ENCODE measurements at places on chromosomes 3 and 15.

- DNase-seq, result no peak
Measured at GRCh38 chr3:49914906-49915305, 11.2 kb upstream of the MST1R start.

DNA sequence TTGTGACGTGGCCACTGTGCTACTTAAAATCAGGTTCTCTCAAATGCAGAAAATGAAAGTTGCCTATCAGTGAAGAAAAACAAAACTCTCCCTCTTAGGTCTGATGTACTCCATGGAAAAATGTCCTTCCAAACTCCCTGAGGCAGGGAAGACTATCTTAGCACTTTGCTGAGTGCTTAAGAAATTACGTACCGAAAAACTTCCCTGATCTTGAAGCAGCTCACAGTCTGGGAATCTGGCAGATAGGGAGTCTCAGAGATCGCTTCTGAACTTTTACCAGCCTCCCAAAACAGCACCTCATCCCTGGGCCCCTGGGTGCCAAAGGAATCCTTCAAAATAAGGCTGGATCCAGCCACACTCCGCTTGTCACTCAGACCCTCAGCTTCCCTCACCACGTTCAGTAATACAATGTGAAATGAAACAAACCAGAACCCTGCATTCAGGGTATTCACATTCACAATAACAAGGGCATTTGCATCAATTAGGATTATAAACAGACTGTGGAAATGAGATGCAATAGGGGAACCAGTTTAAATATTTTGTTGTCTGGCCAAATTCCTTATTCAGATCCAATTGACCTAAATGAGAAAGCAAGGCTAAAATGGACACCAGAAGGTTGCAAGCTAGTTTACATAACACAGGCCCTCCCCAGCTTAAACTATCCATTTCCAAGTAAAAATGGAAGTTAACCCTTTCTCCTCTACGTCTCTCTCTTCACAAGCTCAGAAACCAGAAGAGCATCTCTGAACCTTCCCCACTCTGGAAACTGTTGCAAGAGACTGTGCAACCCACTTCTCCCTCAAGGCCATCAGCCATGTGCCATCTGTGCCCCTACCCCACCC is 20.9 kb downstream of the OSBPL10 start:
- no peak for DNase-seq

- no peak for DNase-seq
Measured at GRCh38 chr3:168327856-168328255, 232.1 kb upstream of the GOLIM4 start.

DNA sequence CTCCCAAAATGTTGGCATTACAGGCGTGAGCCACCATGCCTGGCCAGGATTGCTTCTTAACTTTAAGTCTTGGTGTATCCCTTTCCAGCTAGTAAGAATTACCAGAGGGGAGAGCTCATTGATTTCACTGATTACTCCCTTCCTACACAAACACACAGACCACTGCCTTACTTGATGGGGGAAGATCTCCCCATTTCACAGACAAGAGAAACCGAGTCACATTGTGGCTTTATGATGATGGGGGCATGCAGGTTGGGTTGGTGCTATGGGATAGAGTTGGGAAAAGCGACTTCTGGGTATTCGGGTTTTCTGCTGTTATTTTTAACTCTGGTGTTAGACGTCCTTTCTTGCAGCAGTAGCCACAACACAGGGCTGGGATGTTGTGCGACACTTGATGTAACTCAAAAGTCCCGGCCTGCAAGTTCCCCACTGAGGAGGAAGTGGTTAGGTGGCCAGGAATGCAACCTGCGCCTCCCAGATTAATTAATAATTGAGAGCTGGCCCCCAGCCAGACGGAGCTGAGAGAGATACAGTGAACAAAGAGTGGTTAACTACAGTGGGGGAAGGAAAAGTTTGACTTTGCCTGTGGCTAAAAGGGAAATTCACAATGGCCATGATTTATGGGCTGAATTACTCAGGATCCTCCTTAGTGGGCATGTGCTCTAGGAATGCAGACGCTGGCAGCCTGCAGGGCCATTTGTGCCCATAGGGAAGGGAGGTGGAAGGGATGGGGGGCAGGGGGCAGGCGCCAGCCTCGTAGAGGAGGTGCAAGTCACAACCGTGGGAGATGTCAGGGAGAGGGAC is 63.6 kb downstream of the SMAD6 start:
- DNase-seq, result no peak

GRCh38 chr3:51539291-51539941 is 897 bp downstream of the RAD54L2 start:
- DNase-seq, result peak; percentile 32

DNA sequence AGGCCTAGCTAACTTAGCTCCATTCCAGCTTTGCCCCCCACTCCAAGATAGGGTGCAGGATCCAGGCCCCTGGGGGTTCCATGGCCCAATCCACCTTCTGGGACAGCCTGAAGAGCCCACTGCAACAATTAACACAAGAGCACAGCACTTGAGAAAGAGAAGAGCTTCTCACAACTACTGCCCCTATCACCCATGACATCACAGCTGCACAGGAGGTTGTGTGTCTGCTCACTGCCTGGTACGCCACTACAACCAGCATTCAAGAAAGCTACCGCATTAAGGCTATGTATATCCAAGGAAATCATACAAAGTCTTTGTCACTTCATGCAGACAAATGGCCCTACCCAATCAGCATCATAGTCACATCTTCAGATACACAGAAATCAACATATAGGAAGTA is 62.0 kb downstream of the MYO5A start:
- no peak for DNase-seq

GRCh38 chr3:115922681-115923347 is 299.5 kb downstream of the GAP43 start:
- DNase-seq, result no peak

DNA sequence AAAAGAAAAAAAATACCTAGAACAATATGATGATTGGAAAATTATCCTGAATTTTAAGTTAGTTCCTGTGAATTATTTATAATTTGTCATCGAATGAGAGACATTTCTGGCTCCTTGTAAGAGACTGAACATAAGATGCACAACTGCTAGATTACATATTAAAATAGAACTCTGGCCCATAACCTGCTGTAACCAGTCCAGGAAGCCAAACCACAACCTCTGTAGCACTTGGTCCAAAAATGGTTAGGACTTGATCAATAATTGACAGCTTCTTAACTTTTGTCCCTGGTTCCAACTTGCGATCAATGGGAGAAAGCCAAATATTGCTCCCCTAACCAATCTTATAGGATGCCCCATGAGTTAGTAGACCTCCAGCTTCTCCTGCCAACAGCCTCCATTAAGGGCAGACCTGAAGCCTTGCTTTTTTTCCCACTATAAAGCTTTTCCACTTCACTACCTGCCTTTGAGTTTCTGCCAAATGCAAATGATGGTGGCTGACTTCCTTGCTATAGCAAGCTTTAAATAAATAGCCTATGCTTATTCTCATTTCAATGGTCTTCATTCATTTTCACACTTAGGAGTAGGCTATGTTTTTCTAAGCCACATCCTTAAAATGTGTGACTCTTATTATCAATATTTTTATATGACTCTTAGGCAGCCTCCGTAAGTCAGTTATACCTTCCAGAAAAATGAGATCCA is 224.0 kb upstream of the ARHGEF26 start:
- no peak for DNase-seq

- DNase-seq, result no peak
Measured at GRCh38 chr3:133882986-133883586, 12.6 kb downstream of the RAB6B start.

DNA sequence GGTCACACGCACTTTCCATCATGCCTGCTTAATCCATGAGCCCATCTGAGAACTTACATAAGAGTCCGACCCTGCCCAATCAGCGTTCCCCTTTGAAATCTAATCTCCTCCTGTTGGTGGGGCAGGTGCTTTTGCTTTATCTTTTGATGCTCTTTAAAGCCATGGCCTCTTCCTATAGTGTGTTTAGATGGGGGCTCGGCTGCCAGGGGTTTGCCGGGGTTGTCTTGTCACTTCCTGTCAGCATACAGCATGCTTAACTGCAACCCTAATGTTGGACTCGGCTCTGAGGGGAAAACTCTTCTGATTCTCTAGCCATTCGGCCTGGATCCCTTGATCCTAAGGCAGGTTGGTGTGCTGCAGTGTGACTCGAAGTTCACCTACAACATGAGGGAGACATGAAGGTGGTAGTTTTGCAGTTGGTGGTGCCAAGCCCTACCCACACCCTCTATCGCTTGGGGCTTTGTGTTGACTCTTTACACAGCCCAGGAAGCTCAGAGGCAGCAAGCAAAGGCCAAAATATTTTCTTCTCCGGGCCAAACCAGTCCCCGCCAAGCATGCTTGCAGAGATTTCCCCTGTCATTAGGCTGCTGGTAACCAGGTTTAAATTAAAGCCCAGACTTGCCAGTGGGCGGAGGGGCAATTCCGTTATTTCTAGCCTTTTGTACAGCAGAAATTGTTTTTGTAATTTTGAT is 218.7 kb downstream of the FEZF2 start:
- DNase-seq, result no peak

DNA sequence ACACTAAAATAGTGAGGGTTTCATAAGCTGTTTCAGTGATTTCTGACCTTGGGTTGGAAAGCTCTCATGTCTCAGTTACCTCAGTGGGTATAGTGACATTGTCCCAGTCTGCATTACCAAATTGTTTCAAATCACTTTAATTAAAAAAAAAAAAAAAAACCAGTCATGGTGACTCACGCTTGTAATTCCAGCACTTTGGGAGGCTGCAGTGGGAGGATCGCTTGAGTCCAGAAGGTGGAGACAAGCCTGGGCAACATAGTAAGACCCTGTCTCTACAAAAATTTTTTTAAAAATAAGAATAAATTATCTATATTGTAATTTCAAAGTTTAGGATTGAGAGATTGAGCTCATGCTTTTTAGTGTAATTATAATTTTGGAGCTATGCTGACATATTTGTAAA is 78.0 kb downstream of the MBNL1 start:
- DNase-seq, result no peak

DNA sequence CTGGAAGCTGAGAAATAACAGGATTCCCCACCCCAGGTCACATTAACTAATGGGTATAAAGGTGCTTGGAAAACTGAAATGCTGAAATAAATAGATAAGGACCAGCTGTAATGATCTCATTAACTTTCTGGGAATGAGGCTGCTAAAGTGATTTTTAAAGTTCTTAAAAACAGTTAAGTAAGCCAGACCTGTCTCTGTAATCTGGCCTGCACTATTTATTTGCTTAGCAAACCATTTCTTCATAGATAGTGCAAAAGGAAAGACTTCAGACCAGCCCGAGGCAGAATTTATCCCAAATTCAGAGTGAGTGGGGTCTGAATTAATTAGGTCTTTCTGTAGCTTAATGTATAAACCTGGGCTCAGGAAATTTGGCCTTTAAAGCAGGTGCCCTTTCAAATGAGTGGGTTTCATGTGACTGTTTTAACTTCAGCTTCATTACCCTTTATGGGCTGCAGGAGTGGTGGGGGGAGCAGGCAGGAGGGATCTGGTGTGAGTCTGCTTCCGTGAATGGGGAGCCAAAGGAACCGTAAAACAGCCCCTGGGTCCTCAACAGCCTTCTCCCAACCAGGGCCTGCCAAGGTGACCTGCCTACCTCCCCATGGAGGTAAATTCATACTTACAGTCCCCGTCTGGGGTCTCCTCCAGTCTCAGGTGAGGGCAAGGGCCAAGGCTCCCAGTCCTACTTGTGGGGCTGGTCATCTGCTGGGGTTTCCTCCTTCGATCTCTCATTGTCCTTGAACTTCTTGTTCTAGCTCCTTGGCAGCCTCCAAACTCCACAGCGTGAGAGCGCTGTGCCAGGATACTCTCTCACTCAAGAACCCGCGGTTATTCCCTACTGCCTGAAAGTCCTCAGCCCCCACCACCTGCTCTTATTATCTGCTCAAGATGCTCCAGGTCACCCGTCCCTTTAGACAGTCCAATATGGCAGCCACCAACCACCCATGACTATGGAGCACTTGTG is 31.2 kb downstream of the MAGEF1 start:
- no peak for DNase-seq

DNA sequence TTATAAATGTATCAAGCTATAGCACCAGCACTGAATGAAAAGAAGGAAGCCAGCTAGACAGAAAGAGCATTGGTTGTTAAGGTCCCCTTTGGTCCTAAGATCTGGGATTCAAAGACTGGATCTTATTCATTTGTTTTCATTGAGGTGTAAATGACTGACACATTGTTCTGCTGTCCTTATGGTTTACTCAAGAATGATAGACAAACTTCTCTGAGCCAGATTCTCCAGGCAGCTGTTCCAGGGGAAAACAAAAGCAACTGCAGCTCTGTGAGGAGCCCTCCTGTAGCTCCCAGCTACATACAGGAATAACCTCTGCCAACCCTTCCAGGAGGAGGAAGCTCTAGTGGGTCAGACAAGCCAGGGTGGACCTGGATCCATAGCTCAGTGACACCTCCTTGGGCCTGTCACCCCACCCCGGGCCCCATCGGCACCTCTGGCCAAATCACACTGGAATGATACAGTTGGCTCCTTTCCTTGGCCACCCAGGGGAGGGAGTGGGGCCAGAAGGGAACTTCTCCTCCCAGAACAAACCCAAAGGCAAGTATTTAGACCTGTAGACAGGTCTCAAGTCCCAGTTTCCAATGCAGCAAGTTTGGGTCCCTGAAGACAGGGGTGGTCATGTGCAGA is 57.8 kb downstream of the ZNF621 start:
- no peak for DNase-seq

DNA sequence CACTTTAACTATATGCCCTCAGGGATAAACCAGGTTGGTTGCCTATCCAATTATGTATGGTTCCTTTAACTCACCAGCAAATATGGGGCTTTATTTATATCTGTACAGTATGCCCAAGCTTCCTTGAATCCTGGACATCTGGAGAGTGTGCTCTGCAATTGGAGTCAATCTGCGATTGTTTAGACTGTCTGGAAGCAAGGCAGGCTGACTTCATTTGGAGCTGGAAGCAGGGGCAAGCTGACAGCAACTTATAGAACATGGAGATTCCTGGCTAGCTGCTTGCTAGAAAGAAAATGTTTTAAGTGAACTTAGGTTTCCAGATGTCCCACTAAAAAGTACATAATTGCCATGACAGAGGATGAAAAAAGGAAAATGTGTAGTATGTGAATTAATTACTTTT is 63.7 kb upstream of the TPRG1 start:
- DNase-seq, result no peak

GRCh38 chr3:65676580-65676979 is 362.1 kb downstream of the MAGI1 start:
- DNase-seq, result no peak
